ENCODE measurements at places on chromosomes 5 and 9.

- no peak for DNase-seq
These were observed 48.2 kb downstream of the SLC1A3 start for GRCh38 chr5:36654564-36654963.

- no peak for DNase-seq
These were observed 4.0 kb downstream of the CTNNA1 start for GRCh38 chr5:138757061-138757776.

- DNase-seq = no peak
These were observed 78.4 kb upstream of the ITGA1 start for GRCh38 chr5:52709167-52709925.

GRCh38 chr9:136656795-136657611 is 5.7 kb upstream of the EGFL7 start:
- no peak for DNase-seq

DNA sequence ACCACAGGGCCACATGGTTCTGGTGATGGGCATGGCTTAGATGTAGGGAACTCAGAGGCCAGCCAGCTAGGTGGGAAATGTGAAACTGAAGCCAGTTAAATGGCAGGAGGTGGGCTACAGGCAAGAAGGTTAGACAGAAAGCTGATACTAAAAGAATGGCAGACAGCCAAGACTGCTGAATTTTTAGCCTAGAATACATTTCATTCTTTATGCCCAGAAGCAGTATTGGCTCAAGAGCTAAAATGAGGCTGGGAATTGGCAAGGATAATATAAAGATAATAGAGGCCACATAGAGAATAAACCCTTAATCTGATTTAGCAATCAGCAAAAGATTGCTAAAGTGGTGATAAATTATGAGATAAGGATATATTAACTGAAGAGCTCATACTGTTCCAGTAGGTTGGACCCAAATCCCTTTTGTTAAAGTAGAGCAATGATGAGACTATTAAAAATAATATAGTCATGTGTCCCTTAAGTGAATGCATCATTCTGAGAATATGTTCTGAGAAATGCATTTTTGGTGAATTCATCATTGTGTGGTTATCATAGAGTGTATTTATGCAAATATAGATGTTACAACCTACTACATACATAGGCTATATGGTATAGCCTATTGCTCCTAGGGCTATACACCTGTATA is 234.3 kb downstream of the CHSY3 start:
- no peak for DNase-seq

DNA sequence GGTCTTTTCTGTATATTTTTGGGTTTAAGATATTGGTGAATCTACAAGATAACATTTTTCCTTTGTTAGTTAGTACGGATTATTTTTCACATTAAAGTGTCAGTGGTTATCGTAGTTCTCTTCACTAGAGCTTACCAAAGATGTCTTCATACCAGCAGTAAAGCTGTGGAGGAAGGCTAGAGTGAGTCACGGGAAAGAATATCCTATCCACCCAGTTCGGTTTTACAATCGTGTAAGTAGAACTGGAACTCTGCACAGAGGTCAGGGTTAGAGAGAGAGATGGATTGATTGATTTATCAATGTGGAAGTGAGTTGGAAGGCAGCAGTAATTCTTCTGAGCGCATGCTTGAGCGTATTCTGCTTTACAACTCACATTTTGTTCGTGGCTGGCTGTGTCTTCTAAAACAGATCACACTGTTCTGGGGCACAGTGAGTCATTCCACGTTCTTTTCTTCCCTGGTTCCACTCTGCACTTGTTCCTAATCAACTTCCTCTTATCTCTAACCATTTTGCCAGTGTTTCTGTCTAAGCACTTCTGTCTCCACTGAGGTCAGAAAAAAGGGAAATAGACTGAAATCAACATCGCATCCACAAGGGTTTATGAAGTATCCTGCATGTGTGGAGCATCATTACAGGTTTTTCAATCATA is 86.5 kb upstream of the ARRDC3 start:
- no peak for DNase-seq

DNA sequence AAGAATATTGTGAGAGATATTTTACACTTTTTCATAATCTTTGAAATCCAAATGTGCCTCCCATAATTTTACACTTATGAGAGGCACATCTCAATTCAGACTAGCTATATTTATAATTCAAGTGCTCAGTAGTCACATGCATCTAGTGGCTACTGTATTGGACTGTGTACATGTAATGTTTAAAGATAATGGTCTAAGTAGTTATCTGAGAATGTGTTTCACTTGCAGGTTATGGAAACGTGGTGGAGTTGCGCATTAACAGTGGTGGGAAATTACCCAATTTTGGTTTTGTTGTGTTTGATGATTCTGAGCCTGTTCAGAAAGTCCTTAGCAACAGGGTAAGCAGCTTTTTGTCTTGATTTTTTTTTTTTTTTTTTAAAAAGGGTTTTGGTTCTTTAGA is 28.8 kb downstream of the G3BP1 start:
- DNase-seq = no peak

GRCh38 chr5:112634796-112635195 is 102.9 kb upstream of the APC start:
- no peak for DNase-seq

GRCh38 chr9:83491995-83492394 is 46.2 kb downstream of the FRMD3 start:
- DNase-seq = no peak

GRCh38 chr9:89880161-89880560 is 275.3 kb downstream of the GADD45G start:
- no peak for DNase-seq

GRCh38 chr5:115068239-115069086 is 101.2 kb downstream of the TRIM36 start:
- no peak for DNase-seq

DNA sequence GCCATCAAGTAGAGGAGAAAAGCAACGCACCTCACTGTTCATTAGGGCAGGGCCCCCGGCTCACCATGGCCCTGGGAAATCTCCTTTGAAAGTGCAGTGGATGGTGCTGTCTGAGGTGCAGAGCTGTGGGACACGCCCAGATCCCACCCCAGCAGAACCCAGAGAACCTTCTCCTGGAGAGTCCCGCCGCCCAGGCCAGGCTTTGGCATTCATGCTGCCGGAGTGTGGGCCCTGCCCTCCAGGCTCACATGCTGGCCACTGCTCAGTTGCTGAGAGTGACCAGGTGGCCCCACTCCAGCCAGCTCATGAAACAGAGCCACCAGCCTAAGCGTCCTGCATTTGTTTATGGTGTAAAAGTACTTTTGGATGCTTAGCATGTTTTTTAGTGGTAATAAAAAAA is 23.8 kb upstream of the LRRC14B start:
- no peak for DNase-seq

GRCh38 chr9:98787766-98788335 is 8.5 kb downstream of the ANKS6 start:
- no peak for DNase-seq

- DNase-seq = no peak
These were observed 562.7 kb upstream of the DMAC1 start for GRCh38 chr9:8362250-8362649.

DNA sequence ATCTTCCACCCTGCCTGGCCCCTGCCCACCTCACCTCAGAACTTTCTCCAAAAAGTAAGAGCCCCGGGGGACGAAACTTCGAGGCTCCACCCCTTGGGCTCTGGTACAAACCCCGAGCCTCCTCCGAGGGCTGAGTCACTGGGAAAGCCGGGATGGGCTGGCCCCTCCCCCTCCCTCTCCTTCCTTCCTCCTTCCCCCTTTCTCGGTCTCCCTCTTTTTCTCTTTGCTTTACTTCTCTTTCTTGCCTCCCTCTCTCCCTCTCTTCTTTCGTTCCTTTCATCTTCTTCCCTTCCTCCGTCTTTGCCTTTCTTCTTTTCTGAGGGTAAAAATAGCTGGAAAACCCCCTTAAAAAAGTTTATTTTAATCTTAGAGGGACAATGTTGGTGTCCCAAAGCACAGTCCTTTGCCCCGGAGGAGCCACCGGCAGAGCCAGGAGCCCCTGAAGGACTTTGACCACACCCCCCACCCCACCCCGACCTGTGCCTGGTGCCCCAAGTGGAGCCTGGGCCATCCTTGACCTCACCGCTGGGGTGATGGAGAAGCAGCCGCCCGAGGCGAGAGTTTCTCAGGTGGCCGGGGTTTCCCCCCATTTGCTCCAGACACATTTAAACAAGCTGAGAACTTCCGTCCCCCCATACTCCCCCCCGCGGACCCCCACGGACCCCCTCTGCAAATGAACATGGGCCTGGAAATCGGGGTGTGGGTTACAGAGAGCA is 5.7 kb upstream of the NOTCH1 start:
- no peak for DNase-seq

DNA sequence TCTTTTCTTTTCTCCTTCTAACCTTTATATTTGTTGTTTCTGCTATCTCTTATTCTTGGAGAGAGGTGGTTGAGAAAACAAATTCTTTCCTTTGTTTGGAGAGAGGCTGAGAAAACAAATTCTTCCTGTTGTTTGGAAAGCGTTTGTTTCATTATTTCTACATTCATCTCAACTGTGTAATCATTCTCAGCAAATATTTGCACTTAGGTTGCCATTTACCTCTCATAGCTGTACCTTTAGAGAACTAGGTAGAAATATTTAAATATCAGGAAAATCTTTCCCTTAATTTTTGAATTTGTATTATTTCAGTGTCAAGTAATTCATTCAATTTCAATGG is 1824.4 kb upstream of the CDH9 start:
- DNase-seq = no peak

DNA sequence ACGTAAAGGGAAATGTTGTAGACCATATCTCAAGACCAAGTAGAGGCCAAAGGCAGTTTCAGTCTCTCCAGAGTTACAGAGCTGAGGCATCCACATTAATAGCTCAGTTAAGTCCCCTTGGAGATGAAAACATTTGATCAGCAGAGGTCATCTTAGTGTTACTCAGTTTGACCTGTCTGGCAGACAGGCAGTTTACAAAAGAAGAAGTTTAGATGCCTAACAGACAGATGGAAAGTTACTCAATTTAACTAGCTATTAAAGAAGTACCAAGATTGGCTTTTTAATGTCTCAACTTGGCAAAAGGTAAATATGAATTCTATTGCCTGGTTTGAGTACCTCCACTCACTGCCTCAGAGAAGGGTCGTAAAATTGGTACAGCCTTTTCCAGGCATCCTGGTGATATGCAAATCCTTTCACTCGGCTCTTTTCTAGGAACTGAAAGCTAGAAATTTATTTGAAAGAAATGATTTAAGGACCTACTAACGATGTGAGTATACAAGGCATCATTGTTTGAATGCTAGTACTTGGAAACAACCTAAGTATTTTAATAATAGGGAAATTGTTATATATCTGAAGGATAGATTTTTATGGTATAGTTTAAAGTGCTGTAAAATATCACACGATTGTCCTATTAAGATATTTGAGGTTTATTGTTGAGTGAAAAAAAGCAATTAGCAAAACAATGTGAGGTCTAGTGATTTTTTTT is 14.8 kb downstream of the ACO1 start:
- DNase-seq = no peak

- no peak for DNase-seq
These were observed 947.0 kb downstream of the NR2F1-AS1 start for GRCh38 chr5:92633875-92634487.

- DNase-seq = no peak
These were observed 36.1 kb upstream of the NEK6 start for GRCh38 chr9:124221676-124222075.

DNA sequence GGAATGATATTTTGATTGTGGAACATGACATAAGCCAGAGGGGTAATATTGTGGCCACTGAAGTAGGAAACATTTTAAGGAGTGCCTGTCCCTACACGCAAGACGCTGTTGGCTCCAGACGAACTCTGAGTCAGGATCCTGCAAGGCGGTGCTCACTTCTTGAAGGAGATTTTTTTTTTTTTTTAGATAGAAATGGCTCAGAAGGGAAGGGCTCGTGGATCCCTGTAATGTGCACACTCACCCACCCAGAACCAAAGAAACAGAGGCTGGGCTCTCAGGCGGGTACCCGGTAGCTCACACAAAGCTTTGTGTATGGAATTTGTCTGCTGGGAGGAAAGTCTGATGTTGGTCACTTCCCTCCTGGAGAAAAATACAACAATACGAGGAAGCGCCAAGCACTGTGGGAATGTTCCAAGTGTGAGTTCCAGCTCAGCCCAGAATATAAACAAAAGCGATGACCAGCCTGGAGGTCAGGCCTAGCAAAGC is 25.7 kb downstream of the RAPGEF1 start:
- DNase-seq = no peak

- DNase-seq = no peak
These were observed 154.6 kb upstream of the ZNF608 start for GRCh38 chr5:124901081-124901480.

DNA sequence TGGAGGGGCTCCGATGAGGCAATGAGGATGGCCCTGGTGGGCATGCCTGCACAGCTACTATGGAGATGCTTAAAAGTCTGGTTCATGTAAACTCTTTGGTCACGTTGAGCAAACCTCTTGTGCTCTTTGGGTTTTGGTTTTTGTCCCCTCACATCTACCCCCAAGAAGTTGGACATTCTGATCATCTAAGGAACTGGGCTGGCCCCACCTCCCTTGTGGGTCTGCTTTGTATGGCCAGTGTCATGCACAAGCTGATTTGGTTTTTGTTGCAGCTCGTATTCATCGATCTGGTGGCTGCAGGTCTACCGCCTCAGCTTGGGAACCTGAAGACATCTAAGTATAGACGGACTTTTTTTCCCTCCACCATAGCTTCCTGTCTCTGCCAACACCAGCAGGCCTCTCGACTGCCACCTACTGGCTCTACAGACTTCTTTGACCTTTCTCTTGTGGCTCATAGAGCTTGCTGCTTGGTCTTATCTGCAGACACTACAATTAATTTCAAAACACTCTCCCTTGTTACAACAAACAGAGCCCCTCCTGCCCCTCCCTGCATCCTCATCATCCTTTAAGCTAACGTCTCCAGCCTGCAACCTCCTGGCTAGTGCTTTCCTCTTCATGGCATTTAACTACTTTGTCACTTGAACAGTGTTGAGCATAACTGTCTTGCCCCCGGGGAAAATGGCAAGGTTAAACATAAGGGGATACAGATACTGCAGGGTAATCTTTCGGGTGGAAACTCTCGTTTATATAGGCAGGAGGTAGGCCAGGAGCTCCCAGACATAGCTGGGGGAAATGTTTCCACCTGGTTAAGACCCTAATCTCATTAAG is 34.5 kb downstream of the TSTD2 start:
- DNase-seq = peak; percentile 74

- DNase-seq = peak; percentile 66
These were observed 87.0 kb downstream of the ZNF618 start for GRCh38 chr9:113963017-113963620.

DNA sequence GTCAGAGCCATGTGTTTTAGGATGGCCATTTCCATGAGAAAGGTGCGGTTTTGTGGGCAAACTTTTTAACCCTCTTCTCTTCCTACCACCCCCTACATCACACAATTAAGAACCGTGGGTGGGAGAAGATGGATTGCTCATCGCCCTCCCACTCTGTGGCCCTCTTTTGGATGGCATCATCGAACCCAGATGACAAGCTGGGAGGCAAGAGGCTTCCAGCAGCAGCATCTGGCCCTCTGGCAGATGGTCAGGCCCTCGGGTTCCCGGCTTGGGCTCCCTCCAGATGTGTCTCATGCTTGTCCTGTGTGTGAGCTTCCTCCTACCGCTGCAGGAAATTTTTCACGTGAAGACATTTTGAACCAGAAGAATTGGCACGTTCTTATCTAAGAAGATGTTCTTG is 199.9 kb downstream of the EBF1 start:
- no peak for DNase-seq

All from HEK293T (cell line).